ENCODE measurements at places on chromosomes 4 and X.

- DNase-seq: no peak
Observed at GRCh38 chr4:7701866-7702649, 237.6 kb downstream of the AFAP1 start.

GRCh38 chr4:184475096-184475461, 729 bp upstream of the IRF2 start:
- DNase-seq: peak; percentile 32

- DNase-seq: no peak
Observed at GRCh38 chrX:86215260-86215659, 67.0 kb downstream of the DACH2 start.

DNA sequence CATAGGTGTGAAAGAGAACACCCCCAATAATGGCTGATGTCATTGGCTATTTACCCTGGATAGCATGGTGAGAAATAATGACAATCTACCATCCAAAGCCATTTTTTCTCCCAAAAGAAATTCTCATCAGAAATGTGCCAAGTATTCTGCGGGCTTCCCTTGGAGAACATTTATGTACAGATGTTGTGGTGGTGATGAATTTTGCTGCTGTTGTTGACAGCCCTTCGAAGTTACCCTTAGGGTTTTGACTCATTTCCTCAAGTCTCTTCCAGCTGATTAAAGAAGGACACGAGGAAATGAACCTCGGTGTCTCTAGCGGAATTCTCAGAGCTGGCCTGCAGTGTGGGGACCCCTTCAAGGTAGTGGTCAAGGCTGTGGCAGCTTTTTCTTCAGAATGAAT, 3.4 kb downstream of the KIT start:
- DNase-seq: no peak

GRCh38 chr4:6873291-6873690, 36.3 kb upstream of the TBC1D14 start:
- no peak for DNase-seq

- DNase-seq: no peak
Observed at GRCh38 chr4:84678976-84679744, 96.2 kb downstream of the CDS1 start.

DNA sequence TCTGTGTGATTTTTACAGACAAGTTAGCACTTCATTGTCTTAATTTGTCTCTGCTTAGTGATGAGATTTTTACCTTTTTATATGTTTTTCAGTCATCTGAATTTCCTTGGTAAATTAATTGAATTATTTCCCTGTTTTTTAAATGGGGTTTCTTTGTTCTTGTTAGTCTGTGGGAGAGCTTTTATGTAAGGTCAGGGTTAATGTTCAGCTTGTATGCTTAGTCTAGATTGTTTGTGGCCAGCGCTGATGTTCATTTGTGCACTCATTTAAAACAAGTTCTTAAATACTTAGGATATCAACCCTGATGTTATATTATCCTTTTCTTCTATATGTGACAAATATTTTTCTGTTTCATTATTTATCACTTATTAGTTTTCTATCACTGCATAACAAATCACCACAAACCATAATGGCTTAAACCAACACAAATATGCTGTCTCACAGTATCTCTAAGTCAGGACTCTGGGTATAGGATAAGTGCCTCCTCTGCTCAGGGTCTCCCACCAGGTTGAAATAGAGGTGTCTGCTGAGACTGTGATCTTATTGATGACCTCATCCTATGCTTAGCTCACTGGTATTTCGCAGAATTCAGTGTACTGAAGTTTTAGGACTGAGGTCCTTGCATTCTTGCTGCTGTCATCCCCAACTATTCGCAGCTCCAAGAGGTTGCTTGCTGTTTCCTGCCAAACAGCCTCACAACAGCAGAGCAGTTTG, 53.2 kb downstream of the ATP10D start:
- no peak for DNase-seq

- no peak for DNase-seq
Observed at GRCh38 chrX:86329174-86329573, 180.9 kb downstream of the DACH2 start.

DNA sequence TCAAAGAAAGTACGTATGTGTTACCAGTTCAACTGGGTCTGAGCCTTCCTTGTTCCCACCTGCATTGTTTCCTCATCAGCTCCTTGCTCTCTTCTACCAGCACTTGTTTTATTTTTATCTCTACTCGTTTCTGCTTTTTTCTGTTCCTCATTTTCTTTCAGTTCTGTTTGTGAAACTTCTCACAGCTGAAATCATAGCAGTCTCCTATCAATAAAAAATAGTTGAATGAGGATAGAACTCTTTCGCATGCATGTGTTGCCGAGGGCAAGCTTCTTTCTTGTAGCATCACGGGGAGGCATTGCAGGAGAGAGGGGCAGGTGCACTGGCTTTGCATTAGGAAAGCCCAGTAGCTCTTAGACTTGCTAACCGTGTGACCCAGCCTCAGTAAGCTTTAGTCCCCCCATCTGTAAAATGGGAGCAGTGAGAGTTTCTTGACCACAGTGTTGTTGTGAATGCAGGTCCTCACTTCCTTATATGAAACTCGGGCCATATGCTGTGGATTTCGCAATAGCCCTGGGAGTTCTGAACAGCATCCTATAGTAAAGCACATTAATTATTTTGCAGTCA, 24.7 kb downstream of the OFD1 start:
- DNase-seq: no peak

GRCh38 chr4:173443121-173443520, 44.2 kb upstream of the SCRG1 start:
- no peak for DNase-seq

DNA sequence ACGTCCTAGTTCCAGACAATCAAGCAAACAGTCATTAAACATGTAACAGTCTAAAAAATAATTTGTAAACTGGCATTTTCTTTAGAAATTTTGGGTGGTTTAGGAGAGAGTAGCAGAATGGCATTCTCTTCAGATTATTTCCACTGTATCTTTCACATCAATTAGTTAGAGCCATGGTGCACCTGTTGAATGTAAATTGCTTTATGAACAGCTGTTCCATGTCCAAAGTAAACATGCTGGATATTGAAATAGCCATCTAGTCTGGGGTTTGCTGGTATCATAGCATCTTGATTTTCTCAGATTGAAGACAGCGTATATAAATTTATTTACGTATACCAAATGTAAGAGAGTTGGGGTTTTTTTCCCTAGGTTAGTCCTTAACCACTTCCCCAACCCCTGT, 143.6 kb downstream of the RCHY1 start:
- DNase-seq: no peak

GRCh38 chr4:67687636-67688035, 13.3 kb downstream of the UBA6 start:
- no peak for DNase-seq

- DNase-seq: no peak
Observed at GRCh38 chr4:55609393-55609866, 17.4 kb upstream of the PDCL2 start.

GRCh38 chr4:153655928-153656327, 28.2 kb upstream of the TLR2 start:
- DNase-seq: no peak

DNA sequence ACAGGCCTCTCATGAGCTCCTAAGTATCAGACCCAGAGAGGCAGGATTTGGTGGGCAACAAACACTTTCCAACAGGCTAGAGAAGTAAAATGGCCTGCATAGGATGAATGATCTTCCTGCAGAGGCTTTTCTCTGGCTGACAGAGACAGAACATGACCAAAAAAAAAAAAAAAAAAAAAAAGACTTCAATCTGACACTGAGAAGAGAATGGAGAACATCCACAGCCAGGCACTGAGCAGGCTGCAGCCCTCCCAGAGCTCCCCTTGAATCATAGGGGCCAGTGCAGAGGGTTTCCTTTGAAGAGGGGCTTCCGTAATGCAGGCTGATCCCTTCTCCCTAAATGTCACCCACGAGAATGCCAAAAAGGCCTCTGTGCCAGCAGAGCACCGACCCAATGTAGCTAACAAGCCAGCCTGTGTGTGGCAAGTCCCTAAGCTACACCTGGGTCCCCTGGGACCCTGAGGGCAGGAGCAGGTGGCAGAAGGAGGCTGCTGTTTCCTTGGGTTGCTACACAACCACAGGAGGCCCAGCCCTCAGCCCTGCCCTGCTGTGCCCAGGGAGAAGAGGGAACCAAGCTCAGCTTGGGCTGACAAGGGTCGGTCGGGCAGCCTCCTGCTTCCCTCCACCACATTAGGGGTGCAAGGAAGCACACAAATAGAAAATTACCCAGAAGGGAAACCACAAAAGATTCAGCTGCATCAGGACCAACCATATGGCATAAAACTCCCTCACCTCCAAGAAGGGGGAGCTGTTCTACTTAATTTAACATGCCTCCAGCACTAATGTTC, 55.6 kb downstream of the MAP7D2 start:
- DNase-seq: no peak

DNA sequence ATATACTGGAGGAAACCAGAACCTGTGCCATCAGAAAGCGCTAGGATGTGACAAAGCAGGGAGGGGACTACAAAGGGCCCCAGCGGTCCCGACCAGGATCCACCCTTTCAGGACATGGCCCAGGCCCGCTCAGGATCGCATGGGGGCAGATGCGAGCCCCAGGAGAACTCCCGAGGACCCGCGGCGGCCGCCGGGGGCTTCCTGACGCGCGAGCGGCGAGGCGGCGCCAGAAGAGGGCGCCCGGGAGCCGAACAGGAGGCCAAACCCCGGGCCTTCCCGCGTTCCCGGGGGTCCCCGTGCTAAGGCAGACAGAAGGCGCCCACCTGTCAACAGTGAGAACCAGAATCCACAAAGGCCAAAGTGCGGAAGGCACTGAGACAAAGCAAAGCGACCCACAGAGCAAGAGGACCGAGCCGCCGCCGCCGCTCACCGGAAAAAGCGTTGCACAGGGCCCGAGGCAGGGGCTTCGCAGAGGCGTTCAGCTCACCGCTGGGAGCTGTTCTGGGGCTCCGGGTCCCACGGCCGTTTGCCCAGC, 7.3 kb upstream of the OPN1LW start:
- DNase-seq: peak; percentile 64

- DNase-seq: no peak
Observed at GRCh38 chr4:80447493-80447892, 112.0 kb downstream of the CFAP299 start.
